ENCODE measurements at places on chromosomes 7 and 10.

DNA sequence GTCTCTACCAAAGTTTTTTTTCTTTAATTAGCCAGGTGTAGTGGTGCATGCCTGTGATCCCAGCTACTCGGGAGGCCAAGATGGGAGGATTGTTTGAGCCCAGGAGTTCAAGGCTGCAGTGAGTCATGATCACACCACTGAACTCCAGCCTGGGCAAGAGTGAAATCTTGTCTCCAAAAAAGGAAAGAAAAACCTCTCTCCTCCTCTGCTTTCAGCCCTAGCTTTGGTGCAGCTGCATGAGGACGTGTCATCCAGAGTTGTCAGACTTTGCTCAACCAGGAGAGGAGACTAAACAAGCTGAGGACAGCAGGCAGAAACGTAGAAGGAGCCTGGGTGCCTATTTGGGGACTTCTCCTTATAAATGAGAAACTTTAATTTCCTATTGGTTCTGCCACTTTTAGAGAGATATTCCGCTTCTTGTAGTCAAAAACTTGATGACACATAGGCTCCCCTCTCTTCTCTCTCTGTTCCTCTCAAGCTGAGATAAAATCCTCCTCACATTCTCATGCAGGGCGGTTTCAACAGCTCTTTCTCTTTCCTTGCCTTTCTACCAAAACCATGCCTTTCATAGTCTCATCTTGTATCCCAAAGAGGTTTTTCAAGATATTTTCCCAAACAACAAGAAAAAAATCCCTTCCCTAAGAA, 205.4 kb downstream of the ARHGAP12 start:
- no peak for DNase-seq

GRCh38 chr7:81604075-81604807, 165.6 kb downstream of the HGF start:
- no peak for DNase-seq

- no peak for DNase-seq
Measured at GRCh38 chr7:1150400-1151002, 9.5 kb downstream of the ZFAND2A start.

DNA sequence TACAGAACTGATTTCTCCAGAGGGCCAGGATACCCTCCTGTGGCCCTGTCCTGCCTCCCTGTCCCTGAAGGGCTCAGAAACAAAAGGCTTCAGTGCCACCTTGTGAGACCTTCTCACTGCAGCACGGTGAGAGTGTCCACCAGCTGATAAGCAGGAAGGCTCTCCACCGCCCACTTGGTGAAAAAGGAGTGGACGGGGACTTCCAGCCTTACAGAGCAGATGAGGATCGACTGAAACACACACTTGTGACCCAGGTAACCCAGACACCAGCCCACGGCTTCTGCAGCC, 330.1 kb downstream of the GRID1 start:
- no peak for DNase-seq

- DNase-seq: no peak
Measured at GRCh38 chr7:157384301-157384700, 47.5 kb downstream of the DNAJB6 start.

GRCh38 chr10:118870467-118871243, 115.9 kb upstream of the CACUL1 start:
- DNase-seq: no peak

GRCh38 chr10:50629495-50630122, 5.9 kb upstream of the SGMS1 start:
- DNase-seq: no peak

- DNase-seq: no peak
Measured at GRCh38 chr10:6382081-6382480, 179.3 kb downstream of the PFKFB3 start.

- no peak for DNase-seq
Measured at GRCh38 chr10:114306116-114306973, 67.3 kb downstream of the VWA2 start.

GRCh38 chr7:106270122-106270977, 14.4 kb downstream of the NAMPT start:
- no peak for DNase-seq

GRCh38 chr10:95392681-95393164, 101.9 kb upstream of the PDLIM1 start:
- DNase-seq: no peak

- peak; percentile 77 for DNase-seq
Measured at GRCh38 chr7:150974468-150975391, 3.4 kb downstream of the KCNH2 start.

- no peak for DNase-seq
Measured at GRCh38 chr7:301291-302053, 11.5 kb downstream of the FOXL3 start.

GRCh38 chr10:132836832-132837540, 51.0 kb upstream of the NKX6-2 start:
- DNase-seq: peak; percentile 6

- no peak for DNase-seq
Measured at GRCh38 chr10:110421512-110422138, 76.1 kb upstream of the DUSP5 start.

GRCh38 chr10:5467207-5467535, 32.2 kb downstream of the CALML5 start:
- no peak for DNase-seq

DNA sequence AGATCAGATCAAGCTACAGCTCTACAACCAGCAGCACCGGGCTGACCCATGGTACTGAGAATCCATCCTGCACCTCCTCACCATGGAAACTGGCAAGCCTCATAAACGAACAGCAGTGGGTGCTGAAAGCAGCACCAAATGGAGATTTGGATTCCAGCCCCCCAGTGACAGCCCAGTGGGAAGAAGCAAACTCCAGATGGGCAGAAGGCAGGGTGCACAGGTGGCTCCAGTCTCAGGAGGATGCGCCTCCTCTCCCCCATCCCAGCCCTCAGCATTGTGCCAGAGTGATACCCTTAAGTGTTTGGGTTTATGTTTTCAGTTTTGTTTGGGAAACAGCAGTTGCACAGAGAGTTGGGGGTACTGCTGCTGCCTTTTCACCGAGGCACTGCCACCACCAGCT, 20.6 kb upstream of the SMO start:
- DNase-seq: no peak

GRCh38 chr7:318476-318875, 28.5 kb downstream of the FOXL3 start:
- no peak for DNase-seq

DNA sequence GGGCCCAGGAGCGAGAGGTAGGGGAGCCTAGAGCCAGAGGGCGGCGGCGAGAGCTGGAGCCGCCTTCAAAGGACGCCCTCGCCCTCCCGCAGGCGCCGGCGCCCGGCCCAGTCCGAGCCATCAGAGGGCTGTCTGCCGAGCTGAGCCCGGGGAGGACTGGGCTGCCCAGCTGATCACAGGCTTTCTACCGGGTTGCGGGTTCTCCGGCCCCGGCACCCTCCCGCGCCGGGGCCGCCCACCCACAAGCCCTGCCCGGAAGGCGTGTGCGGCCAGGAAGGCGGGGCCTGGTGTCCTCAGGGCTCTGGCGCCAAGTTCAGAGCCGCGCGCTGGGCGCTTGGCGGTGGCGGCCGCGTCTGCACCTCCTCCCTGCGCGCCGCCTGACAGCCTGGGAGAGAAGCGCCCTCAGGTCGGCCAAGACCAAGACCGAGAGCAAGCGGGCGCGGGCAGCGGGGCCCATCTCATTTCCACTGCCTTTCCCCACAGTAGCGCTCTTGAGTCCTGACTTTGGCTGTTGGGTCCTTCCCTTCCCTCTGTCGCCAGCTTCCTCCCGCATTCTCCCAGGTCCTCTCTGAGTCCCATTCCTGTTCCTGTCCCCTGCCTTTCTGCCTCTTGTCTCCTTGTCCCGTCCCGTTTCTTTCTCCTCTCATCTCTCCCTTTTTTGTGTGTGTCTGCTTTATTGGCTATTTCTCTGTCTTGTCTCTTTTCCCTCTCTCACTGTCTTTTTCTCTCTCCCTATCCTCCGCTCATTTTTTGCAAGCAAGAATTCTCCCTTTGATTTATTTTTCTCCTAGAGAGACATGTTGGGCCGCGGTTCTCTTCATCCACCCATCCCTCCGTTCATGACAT, 60.6 kb upstream of the MSMB start:
- peak; percentile 31 for DNase-seq

GRCh38 chr7:142357953-142358520, 100.2 kb upstream of the PRSS58 start:
- DNase-seq: no peak

DNA sequence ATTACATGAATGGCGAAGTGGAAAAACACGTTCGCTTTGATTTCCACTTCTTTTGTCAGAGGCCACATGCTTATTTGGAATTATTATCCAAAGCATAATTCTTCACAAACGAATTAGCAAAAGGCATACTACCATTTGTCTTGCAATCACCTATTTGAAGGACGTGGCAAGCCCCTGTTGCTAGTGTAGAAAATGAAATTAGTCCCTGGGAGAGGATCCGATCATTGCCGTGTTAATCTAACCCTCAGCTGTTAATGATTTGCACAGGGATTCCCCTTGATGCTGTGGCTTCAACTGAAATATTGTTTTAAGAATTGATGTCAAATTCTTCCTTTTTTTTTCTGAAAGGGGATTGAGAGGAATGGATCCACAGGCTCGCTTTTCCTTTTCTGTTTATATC, 4.6 kb downstream of the AGMO start:
- no peak for DNase-seq

GRCh38 chr7:152508701-152509100, 72.9 kb upstream of the KMT2C start:
- DNase-seq: no peak

- DNase-seq: no peak
Measured at GRCh38 chr10:123599366-123599849, 66.7 kb upstream of the GPR26 start.

DNA sequence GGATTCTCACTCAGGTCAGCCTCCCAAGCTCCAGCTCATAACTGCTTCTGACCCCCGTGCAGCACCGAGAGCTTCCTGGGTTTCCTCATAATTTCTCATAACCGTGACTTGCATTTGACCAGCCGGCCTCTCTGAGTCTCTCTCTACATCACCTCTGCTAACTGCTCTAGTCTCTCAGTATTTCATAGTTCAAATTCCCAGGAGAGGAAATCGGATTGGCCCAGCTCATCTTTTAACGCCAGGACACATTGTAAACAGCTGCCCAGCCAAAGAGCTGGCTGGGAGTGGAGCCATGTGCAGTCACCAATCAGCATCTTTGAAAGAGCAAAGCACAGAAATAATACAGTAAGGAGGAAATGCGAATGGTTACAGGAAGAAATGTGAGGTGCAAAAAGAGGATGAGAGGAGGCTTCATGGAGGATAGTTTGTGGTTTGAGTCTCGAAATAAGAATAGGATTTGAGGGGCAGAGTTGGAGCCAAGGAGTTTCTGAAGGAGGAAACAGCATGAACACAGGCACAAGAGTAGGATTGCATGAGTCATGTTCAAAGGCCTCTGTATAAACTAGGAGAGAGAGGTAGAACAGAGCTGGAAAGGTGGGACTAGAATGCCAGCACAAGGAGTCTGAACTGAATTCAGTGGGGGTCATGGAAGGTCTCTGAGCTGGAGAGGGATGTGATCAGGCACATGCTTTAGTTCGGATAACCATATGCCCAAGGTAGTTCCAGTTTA, 15.2 kb upstream of the LBX1 start:
- DNase-seq: no peak

DNA sequence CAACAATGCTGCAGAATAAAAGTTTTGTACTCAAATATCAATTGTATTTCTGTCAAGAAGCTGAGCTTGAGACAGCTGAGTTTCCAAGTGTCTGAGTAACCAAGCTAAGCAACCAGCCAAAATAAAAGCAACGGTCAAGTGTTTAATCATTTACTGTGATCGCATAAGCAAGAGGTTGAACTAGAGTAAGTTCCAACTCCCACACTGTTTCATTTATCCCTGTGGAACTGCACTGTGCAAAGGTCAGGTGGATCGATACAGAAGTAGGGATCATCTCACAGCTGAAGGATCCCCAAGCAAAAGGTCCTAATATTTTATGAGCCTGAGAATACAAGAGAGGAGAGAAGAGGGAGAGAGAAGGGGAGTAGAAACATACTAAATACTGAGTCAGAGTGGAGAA, 21.4 kb downstream of the OR2A14 start:
- DNase-seq: no peak

DNA sequence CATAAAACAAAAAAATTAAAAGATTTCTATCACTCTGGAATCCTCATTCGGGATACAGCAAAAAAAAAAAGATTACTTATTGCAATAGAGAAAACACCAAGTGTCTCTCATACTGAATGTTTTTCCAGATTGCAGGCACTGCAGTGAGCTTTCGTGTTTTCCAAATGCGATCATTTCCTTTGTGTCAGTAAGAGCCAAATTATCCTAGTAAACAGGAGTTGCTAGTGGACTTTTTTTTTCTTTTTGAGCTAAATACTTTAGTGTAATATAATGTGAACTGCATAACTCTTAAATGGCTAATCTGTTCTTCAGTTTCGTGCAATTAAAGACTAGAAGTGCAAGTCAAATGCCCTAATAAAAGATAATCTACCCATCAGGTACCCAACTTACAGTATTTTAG, 44.4 kb upstream of the TOMM7 start:
- no peak for DNase-seq

GRCh38 chr7:111053035-111053434, 37.9 kb upstream of the LRRN3 start:
- DNase-seq: no peak

GRCh38 chr7:37141742-37142141, 306.9 kb downstream of the ELMO1 start:
- DNase-seq: no peak

- DNase-seq: no peak
Measured at GRCh38 chr7:105256761-105257231, 131.9 kb downstream of the SRPK2 start.

GRCh38 chr10:122113161-122113944, 124.4 kb downstream of the TACC2 start:
- DNase-seq: no peak

DNA sequence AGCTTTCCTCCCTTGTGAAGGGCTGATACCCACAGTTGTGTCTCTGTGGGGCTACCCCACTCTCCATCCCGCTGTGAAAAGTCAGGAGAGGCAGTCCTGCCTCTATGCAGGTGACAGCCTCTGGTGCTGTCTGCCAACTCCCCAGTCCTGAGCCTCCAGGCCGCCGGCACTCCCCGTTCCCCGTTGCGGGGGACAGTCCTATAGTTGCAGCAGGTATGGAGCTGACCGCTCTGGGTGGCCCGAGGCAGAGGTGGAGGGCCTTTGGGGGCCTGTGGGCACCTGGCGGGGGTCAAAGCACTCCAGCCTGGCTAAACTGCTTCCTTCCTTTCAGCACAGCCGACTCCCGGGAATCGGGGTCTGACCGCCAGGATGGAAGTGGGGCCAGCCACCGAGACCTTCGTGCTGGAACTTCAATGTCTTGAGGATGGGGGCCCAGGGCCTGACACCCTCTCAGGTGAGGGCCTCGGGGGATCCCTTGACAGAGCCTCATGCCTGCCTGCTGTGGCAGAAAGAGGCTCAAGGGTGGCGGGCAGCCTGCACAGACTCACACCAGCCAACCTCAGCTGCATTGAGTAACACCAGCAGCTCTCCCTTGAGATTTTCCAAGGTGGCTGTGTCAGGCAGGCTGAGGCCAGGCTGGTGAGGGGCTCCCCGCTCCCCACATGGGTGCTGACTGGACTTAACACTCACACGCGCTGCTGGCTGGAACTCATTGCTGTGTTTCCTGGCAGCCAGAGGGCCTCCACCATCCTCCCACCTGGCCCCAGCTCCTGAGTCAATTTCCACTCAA, 1.6 kb downstream of the ZNF853 start:
- DNase-seq: no peak

GRCh38 chr7:108284349-108285002, 154.3 kb upstream of the LAMB4 start:
- DNase-seq: no peak

GRCh38 chr10:58653139-58653538, 140.5 kb downstream of the BICC1 start:
- DNase-seq: no peak

GRCh38 chr7:106766551-106766950, 98.5 kb upstream of the PIK3CG start:
- DNase-seq: no peak

GRCh38 chr10:89887406-89887805, 186.0 kb downstream of the KIF20B start:
- no peak for DNase-seq
